ENCODE measurements at places on chromosomes 12 and 14.
A peak's percentile ranks its signal among the peaks of the same experiment; 100 is the strongest.

GRCh38 chr14:104595911-104596450 is 8.6 kb downstream of the TMEM179 start:
- no peak for DNase-seq

- no peak for DNase-seq
Measured at GRCh38 chr12:6784761-6785160, 4.6 kb upstream of the CD4 start.

DNA sequence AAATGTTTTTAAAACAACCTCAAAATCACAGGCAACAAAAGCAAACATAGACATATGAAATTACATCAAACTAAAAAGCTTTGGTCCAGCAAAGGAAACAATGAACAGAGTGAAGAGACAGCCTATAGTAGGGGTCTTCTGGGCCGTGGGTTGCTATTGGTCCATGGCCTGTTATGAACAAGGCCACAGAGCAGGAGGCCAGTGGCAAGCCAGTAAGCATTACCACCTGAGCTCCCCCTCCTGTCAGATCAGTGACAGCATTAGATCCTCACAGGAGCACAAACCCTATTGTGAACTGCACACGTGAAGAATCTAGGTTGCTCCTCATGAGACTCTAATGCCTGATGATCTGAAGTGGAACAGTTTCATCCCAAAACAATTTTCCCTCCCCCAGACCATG is 174.0 kb downstream of the DIO2 start:
- no peak for DNase-seq

- no peak for DNase-seq
Measured at GRCh38 chr14:53741479-53742232, 215.0 kb downstream of the BMP4 start.

DNA sequence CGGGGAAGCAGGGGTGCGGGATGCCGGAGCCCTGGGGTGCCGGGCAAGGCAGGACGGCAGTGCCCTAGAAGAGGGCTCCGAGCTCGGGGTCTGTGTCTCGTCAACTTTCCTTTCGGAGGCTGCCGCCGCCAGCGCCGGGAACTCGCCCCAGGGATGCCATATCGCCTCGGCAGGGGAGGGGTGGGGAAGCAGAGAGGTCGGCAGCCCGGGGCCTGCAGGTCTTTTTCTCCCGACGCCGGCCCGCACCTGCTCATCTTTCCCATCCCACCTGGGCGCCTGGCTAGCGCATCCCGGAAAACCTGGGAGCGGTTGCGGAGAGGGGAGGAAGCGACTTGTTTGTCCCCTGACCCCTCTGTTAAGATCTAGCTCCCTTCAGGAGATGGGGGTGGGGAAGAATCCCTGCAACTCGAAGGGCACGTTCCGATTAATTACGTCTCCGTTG is 547 bp downstream of the CNTN1 start:
- no peak for DNase-seq

- no peak for DNase-seq
Measured at GRCh38 chr12:14846876-14847580, 3.7 kb upstream of the ART4 start.

- DNase-seq: no peak
Measured at GRCh38 chr12:130987151-130987931, 33.6 kb downstream of the ADGRD1 start.

DNA sequence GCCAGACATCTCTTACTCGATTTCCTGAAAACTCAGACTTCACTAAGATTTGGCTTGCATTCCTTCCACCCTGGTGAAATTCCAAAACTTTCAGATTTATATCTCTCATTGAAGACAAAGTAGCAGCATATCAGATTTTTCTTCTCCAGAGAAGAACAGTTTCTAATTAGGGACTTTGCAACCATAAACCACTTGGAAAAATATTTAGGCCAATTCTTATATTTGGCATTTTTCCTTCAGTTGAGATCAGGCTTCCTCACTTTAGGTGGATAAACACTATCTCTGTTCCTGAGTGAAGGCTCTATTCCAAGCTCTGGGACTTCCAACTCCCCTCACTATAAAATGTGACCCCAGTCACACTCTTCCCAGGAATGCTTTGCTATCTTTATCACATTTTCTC is 1434.3 kb upstream of the FLRT2 start:
- DNase-seq: no peak

DNA sequence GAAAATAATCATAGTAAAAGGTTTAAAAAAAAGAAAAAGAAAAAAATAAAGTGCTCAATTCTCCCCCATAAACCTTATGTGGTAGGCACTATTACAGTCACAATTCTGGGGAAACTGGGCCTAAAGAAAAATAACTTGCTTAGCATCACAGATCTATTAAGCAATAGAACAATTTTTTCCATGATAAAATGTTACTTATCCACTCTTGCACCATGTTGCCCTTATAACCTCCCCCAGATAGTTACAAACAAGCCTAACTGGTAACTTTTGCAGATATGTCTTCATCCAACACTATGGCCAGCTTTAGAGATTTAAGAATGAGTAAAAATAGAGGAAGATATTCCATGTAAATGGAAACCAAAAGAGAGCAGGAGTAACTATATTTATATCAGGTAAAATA is 164.8 kb downstream of the DUSP6 start:
- DNase-seq: no peak

DNA sequence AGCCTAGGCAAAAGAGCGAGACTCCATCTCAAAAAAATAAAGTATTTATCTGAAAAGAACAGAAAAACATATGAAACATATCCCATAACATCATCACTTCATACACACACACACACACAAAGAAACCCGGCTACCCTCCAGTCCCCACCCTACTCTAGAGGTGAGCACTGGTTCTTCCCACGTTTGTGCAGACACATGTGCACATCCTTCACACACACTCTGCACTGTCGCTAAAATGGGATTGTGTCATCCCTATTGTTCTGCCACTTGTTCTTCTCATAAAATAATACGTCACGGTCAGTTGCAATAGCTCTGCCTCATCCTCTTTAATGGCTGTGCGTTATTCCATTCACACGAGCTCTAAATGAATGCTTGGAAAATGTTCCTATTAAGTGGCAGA is 85.9 kb upstream of the ANO2 start:
- DNase-seq: no peak

DNA sequence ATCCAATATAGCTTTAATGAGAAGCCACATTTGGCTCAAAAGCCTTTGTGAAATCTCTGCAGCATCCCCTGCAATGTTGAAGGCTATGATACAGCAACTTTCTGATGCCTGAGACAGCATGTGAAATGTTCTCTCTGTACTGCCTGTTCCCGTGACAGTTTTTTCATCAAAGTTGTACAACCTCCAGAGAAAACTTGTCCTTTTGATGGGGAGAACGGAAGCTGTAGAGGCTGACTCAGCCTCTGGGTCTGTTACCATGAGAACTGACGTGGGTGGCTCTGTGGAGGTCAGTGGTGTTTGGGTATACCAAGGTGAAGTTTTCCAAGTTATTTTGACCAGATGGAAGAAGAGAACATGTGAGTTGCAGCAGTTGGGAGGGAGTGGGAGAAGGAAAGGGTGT is 17.0 kb downstream of the SLC4A8 start:
- no peak for DNase-seq

- DNase-seq: no peak
Measured at GRCh38 chr12:79375050-79375449, 315.7 kb downstream of the PAWR start.

DNA sequence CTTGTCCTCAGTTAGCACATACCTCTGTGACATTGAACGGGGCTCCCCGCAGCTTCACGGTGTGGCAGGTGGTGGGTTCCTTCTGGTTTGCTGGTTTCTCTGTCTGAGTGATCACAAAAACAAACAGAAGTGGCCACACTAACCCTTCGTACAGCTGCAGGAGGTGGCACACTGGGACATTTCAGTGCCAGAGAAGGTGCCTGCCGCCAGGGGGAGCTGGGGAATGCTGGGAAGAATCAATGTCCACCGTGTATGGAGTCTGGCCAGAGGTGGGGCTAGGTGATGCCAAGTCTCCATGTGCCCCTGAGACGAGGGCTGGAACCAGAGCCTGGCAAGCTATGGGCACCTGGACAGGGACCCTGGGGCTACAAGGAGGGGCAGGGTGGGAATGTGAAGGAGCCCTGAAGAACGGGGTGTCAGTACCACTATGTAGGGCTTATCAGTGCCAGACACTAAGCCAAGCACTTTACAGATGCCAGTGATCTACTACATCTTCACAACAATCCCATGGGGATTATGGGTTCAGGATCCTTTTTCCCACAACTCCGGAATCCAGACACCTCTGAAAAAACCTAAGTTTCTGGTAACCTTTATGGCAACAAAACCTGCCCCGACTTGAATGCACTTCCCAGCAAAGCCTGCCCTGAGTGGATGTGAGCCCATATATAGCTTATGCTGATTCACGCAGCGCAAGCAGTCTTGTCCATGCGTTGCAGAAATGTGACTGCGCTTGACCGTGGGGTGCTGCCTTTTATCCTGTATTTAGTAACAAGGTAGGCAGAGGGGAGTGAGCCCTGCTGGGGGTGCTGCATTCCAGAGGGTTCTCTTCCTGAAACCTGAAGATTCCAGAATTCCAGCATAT is 10.8 kb downstream of the RBM19 start:
- DNase-seq: peak; percentile 70

Data from A549 (cell line).